ENCODE measurements at places on chromosomes 4 and X.
A peak's percentile ranks its signal among the peaks of the same experiment; 100 is the strongest.

DNA sequence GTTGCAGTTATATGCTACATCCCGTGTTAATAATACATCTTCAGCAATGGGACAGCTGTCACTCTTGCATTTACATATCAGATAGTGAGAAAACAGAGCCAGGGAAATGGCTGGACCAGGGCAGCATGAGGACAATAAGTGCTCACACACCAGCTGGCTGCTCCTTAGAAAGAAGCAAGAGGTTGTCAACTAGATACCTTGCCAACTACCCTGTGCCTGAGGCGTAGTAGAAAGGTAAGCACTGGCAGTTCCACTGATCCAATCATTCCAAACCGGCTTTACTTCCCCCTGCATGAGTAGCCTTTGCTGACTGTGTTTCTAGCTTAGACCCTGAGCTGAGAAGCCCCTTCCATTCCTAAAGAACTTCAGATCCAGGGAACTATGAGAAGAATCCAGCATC, 52.2 kb upstream of the FGF13 start:
- no peak for DNase-seq

DNA sequence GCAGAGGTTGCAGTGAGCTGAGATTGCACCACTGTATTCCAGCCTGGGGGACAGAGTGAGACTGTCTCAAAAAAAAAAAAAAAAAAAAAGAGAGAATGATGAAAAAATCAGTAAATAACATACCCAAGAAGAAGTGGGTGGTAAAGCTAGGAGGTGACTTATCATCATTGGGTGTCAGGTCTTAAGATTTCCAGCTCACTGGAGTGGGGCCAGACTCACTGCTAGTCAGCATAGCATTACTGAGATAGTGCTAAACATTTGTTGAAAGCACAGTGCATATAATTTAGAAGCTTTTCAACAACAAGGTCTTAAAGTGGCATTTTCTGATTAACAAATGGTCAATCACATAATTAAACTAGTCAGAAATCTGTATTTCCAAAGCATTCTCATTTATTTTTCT, 221.8 kb upstream of the GYPA start:
- DNase-seq = peak; percentile 17

GRCh38 chrX:24837966-24838365, 144.2 kb downstream of the POLA1 start:
- no peak for DNase-seq

DNA sequence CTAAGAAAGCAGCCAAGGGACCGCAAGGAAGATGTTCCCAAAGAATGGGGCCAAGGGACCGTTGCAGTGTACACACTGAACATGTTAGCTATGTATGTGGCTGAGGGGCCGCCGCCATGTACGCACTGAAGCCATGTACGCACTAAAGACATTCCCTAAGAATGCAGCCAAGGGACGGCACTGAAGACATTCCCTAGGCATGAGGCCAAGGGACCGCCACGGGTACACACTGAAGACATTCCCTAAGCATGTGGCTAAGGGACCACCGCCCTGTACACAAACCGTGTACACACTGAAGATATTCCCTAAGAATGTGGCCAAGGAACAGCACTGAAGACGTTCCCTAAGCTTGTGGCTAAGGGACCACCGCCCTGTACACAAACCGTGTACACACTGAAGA, 54.0 kb downstream of the DHRSX start:
- DNase-seq = no peak

GRCh38 chr4:114077610-114078009, 98.2 kb upstream of the ARSJ start:
- peak; percentile 90 for DNase-seq
